NCI-H226 (cell line): ENCODE measurements at places on chromosomes 6 and 20.
A peak's percentile ranks its signal among the peaks of the same experiment; 100 is the strongest.

DNA sequence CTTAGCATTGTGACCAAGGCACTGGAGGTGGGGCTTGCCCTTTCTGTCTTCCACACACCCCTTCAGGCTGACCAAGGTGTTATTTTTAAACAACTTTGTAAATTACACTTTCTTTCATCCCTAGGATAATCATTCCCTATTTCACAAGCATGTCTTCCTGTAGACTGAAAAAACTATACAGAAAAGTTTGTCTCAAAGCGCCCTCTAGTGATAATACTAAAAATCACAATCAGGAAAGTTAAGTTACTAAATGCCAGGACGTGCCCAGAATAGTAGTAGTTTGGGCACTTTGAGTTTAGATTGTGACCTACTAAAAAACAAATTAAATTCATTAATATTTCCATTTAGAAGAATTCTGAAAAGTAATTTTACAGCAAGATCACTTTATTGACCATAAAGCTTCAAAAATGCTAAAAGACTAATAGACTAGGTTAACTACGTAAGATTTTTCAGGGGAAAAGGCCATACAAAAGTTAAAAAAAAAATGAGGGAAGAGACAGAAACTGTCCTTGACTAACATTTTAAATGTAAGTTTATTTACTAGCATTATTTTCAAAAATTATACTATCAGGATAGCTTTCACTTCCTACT lies 123.3 kb upstream of the DUSP22 start:
- peak; percentile 20 for DNase-seq

DNA sequence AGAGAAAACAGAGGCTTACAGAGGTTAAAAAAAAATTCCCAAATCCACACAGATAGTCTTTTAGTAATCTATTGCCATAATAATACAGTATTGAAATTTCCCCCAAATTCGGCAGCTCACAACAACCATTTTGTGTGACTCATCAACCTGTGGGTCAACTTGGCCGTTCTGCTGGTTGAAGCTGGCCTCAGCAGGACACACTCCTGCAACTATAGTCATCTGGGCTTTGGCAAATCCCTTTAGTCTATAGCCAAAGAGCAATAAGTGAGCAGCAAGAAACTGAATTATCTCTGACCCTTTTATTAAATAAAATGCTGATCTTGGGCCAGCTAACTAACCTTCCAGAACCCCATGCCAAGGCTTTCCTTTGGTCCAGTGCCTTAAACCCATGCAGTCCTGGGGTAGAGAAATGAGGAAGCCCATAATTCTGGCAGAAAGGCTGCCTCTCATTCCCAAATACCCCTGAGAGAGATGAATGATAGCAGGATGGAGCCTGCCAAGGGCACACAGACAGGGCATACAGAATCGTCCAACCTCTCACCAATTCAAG lies 17.2 kb upstream of the SNAP25 start:
- no peak for DNase-seq

GRCh38 chr6:106339334-106340029 lies 13.9 kb upstream of the ATG5 start:
- peak; percentile 65 for DNase-seq

DNA sequence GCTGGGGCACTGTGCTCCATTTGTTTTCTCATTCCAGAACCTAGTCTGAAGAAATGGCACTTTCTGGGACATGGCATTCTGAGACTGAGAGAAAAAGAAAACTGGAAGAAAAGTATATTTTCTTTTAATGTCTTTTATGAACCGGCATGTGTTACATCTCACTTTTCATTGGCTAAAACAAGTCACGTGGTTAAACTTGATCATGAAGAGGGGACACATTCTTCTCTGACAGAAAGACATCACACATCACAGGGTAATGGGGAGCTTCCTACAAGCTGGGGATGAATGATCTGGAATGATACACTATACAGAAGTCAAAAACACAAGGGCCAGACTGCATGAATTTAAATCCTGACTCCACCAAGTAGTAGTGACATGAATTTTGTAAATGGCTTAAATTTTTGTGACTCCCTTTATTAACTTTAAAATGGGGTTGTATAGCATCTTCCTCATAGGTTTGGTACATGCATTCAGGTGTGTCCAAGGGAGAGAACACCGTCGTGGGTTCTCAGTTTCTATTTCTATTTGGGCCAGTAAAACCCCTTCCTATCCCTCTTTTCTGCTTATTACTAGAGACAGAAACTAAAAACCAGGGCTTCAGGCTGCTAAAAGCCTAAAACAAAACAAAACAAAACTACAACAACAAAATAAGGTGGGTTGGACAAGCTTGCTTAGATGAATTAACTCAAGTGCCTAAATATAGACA lies 61.7 kb upstream of the GFRAL start:
- DNase-seq, result no peak

DNA sequence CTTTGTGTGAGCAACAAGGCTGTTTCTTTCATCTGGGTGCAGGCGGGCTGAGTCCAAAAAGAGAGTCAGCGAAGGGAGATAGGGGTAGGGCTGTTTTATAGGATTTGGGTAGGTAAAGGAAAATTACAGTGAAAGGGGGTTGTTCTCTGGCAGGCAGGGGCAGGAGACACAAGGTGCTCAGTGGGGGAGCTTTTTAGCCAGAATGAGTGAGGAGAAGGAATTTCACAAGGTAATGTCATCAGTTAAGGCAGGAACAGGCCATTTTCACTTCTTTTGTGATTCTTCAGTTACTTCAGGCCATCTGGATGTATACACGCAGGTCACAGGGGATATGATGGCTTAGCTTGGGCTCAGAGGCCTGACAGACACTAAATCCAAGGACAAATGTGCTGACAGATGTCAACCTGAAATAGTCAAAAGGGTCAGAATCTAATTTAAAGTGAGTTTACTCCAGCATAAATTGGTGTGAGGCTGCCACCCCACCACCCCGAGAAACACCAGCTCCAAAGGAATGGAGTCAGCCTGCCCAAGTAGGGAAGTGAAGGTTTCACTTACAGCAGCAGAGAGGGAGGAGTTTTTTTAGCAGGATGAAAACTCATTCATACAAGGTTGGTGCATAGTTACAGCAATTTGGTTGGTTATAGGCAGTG lies 560.0 kb upstream of the CDH4 start:
- DNase-seq, result no peak

- DNase-seq, result no peak
These were observed 906 bp upstream of the COL12A1 start for GRCh38 chr6:75206576-75207342.

DNA sequence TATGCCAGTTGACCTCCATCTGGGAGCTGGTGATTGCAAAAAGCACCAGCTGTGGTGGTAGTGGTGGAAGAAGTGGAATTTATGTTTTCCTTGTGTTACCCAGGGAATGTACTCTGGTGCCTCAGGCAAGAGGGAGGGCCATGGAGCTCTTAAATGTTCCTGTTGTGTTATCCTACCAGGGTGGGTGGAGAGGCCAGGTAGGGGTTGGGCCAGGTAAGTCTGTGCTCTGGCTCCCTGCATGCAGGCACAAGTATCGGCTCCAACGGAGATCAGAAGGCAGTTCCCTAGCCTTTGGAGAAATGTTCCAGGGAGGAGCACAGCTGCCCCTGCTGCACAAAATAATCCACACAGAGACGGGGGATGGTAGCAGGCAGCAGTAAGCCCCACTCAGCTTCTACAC lies 419.3 kb upstream of the EYS start:
- no peak for DNase-seq

GRCh38 chr20:52230409-52230808 lies 38.8 kb upstream of the ZFP64 start:
- DNase-seq, result no peak

DNA sequence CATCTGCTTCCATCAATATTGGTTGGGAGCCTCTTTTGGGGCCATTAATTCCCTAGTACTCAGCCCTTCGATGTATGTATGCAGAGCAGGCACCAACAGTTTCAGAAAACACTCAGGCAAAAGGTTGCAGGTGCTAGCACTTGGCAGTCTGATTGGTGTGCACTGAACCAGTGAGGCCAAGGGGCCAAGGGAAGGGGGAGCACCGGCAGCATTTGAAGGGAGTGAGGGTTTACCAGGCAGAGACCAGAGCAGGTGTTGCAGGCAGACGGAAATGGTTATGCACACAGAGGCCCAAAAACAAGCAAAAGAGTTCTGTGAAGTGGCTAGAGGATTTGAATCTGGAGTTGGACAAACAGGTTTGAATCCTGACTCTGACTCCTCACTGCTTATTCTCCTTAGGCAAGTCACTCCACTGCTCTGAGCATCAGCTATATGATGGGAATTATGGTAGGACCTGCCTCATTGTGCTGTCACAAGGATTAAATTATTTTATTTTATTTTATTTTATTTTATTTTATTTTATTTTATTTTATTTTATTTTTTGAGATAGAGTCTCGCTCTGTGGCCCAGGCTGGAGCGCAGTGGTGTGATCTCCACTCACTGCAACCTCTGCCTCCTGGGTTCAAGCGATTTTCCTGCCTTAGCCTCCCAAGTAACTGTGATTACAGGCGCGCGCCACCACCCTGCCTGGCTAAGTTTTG lies 58.1 kb upstream of the SHLD1 start:
- no peak for DNase-seq

GRCh38 chr6:117309069-117309468 lies 43.7 kb downstream of the VGLL2 start:
- DNase-seq, result peak; percentile 28

DNA sequence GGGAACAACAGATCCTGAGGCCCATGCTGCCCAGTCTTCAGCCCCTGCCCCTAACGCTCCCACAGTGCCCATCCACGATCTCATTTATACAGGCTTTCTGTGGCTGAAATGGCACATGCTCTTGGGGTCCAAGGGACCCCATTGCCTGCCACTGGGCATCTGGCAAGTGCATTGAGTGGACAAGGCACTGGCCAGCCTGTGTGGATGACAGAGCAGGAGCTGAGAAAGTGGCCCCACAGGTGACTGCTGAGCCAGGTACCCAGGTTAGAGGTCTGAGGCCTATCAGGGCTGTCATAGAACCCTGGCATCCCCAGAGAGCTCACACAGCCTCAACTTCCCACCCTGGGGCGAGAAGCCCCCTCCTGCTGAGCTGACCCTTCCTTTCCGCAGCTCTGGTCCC lies 86.0 kb upstream of the NXT1 start:
- DNase-seq, result no peak

DNA sequence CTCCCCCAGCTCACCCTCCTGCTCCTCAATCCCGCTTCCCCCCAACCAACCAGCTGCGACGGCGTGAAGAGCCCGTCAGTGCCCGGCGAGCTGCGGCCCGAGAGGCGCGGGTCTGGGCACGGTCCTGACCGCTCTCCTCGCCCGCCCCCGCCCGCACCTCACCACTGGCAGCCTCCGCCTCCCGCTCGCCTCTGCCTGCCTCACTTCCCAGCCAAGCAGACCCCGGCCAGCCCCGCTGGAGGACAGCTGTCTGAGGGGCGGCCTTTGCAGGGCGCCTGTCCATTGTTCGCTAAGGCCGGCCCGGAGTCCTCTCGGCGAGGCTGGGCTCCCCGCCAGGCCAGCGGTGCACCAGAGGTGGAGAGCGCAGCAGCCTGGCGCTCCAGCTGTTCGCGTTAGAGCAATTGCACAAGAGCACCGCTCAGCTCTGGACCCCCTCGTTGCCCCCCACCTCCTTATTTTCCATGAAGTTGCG lies 1.3 kb downstream of the SOBP start:
- DNase-seq, result no peak

GRCh38 chr20:49275636-49276035 lies 2.2 kb downstream of the ZNFX1 start:
- peak; percentile 91 for DNase-seq

DNA sequence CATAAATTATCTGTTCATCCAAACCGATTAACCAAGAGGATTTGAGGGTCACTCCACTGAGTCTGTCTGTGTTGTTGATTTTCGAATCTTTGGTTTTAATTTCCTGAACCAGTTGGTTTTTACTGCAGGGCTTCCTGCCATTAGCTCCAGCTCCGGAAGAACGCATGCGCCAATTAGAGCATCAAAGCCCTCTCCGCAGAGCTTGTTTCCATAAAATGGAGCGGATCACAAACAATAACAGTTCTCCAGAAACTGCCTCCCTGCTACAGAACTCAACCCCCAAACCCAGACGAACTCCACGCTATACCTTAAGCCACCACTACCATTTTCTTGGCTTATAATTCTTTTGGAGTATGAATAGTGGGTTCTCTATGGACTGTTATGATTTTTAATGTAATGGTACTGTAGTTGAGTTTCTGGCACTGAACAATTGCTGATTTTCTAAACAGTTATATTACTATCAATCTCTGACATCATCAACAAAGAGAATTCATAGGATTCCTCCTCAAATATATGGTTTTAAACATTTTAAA lies 13.8 kb downstream of the TFAP2A start:
- DNase-seq, result no peak

- DNase-seq, result no peak
These were observed 148.5 kb downstream of the LY86 start for GRCh38 chr6:6736791-6737654.

DNA sequence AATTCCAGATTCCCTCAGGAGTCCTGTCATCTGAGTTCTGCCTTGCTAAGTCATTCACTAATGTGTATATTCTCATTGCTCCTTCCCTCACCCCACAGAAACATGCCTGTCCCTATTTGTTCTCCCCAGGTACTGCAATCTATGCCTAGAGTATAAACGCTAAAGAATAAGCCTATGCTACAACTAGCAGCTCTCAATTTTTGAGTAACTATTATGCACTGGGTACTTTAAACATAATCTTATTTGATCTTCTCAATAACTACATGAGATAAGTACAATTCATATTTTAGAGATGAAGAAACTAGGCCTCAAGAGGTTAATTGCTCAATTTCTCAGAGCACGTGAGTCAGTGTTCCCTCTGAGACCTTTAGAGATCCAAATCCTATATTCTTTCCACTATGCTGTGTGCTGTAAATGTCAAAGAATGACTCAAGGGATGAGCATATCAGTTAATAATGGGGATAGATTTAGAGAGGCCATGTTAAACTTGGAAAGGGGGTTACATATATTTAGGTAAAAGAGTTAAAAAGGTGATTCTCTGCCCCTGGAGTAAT lies 423.8 kb upstream of the ADGRB3 start:
- no peak for DNase-seq

GRCh38 chr6:2020909-2021308 lies 224.5 kb downstream of the GMDS start:
- DNase-seq, result peak; percentile 32

GRCh38 chr6:161085246-161085645 lies 93.7 kb downstream of the MAP3K4 start:
- no peak for DNase-seq

- DNase-seq, result no peak
These were observed 11.4 kb downstream of the CTSZ start for GRCh38 chr20:58995461-58996225.

DNA sequence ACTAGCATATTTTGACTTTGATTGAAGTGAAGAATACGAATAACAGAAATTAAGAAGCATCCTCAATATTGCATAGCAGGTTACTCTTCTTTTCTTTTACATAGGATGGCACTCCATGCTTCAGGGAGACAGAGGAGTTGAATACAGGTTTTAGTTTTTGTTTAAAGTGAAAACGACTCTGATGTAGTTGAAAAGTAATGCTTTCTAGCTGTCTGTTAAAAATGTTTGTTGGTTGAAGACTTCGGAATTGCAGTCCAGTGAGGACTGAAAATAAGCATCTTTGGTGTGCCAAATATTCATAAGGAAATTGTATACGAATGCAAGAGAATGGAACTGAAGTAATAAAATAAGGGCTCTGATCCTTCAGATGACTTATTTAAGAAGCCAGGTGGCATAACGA lies 618 bp upstream of the SLC16A10 start:
- DNase-seq, result no peak

GRCh38 chr6:113352029-113352801 lies 504.9 kb upstream of the MARCKS start:
- DNase-seq, result peak; percentile 93

- no peak for DNase-seq
These were observed 34.9 kb downstream of the SNX5 start for GRCh38 chr20:17933711-17934110.
